AG20443 (cell line): ENCODE measurements at places on chromosomes 2 and 18.
A peak's percentile ranks its signal among the peaks of the same experiment; 100 is the strongest.

GRCh38 chr2:7400628-7401027 is 483.4 kb downstream of the RNF144A start:
- DNase-seq: no peak

- DNase-seq: no peak
These were observed 3.5 kb downstream of the PELI1 start for GRCh38 chr2:64140665-64141200.

GRCh38 chr2:24121066-24121465 is 2.1 kb downstream of the PFN4 start:
- DNase-seq: no peak

DNA sequence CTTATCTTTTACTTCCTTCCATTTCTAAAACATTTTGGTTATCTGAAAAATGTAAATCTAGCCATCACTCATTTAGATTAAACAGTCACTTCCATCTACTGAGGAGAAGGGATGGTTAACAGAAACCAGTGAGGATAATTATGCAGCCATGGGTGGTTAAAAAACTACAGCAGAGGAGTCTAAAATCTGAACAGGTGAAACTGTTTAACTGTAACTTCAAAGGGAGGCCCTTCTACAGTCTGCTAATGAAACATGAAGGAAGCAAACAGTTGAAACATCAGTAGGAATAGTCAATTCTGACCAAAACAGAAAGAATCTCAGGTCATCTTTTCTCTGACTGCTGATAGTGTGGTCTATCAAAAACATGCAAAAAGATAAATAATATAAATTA is 71.0 kb downstream of the DTNB start:
- DNase-seq: no peak

DNA sequence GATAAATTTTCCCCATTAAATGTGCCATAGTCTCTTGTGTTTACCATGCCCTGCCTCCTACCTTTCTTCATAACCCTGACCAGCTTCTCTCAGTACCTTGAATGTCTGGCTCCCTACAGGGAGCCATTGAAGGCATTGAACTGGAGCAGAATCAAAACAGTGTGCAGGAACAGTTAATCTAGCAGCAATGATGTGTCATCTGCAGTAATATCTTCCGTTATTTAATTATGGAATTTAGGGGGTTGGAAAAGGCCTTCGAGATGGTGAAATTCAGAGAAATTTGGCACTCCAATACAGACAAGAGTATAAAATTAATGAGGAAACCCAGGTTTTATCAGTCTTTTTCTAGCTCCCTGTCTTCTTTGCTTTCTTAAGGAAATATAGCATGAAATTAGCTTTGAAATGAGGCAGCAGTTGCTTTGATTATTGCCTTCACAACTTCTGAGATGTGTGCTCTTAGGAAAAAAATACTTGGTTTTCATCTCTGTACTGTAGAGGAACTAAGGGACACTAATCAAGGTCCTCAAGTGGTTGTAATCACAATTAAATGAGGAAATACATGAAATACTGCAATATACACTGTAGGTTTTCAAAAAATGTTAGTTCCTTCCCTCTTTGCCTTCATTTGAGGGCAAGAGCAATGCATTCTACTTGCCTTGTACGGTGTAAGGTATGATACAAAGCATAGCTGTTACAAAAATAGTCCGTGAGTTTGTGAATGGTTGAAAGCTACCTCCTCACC is 369.1 kb downstream of the SETBP1 start:
- no peak for DNase-seq

GRCh38 chr2:215985257-215985656 is 28.1 kb downstream of the MREG start:
- DNase-seq: no peak

GRCh38 chr2:32825291-32825712 is 121.5 kb upstream of the LTBP1 start:
- no peak for DNase-seq

- no peak for DNase-seq
These were observed 60.7 kb upstream of the ITGA6 start for GRCh38 chr2:172366596-172367150.

- no peak for DNase-seq
These were observed 91.0 kb upstream of the RAB6C start for GRCh38 chr2:129888461-129888860.

- DNase-seq: no peak
These were observed 66.3 kb downstream of the POLR1A start for GRCh38 chr2:86039178-86039962.

DNA sequence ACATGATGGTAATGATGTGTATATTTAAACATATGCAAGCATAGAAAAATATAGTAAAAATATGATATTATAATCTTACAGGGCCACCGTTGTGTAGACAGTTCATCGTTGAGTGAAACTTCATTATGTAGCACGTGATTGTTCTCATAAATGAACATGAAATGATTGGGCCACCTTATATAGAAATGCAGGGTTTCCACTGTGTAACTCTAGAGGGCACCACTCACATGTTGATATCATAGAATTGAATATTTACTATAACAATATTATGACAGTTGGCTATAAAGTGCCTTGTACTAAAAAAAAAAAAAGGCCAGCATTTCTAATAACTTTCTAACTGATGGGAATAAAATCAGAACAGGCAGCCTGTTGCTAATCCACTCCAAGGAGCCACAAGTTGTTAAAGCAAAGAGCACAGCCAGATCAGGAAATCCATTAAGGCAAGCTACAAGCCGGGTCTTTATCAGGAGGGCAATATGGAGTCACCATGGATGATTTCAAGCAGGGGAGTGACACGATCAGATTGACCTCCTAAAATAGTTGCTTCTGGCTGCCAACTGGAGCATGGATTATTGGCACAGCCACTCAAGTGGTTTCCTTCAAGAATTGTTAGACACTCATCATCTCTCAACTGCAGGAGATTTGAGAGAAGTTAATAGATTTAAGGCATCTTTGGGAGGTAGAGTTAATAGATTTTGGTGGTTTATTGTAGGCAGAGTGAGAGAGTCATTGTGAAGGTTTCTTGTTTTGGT is 16.7 kb downstream of the IL1F10 start:
- DNase-seq: no peak

DNA sequence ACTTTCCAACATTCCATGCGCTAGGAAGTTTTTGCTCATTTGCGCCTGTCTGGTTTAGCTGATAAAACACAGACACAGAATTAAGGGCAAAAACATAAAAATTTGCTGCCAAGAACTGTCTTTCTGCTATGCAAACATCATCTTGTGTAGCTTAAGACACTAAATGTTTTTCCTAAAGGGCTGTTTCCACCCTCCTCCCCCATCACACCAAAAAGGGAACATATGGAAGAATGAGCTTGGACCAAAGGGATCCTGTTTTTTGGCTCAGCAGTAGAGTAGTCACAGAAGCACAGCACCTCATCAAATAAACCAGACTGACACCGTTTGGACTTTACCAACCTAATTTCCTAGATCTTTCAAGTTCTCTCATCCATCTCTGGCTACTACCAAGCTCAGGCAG is 210.1 kb downstream of the ZNF521 start:
- no peak for DNase-seq

- no peak for DNase-seq
These were observed 197.3 kb downstream of the DNAH7 start for GRCh38 chr2:195871326-195871725.

DNA sequence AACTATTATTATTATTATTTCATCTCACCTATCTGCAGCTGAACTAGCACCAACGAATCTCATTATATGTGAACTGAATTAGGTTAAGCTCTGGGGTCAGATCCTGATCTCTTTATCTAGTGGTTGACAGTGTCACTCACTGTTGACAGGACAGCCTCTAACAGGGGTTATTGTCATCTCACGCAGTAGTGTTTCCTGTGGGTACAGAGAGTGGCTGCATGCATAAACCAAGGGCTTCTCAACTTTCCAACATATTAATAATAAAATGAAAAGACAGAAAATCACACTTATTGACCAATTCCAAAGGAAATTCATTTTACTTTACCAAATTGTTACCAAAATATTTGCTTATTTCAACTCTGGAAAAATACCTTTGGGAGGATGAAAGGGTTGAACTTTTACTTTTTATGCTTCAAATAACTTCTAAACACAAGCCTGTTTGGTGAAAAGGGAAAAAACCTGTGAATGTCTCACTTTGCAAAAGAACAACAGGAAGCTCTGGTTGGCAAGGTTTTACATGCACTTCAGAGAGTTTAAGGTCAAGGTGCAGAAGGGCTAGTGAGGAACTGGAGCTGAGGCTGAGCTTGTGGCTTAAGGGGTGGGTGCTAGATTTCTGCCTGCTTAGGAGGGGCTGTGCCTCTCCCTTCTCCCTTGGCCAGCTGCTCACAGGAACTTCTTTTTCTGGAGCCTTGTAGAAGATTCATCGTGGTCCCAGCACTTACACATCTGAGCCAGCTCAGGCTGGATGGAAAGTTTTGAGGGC is 72.6 kb downstream of the CTAGE1 start:
- DNase-seq: no peak

- no peak for DNase-seq
These were observed 129.3 kb downstream of the METTL4 start for GRCh38 chr18:2442006-2442405.

DNA sequence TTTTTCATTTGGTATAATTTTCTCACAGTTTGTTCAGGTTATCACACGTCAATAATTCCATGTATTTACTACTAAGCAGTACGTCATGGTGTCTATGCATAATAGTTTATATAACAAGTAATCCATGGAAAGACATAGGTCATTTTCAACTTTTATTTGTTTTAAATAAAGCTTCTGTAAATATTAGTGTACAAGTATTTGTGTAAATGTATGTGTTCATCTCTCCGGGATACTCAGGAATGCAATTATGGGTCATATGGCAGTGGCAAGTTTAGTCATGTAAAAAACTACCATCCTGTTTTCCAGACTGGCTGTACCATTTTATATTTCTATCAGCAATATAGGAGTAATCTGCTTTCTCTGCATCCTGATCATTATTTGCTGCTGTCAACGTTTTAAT is 231.1 kb upstream of the ZNF804A start:
- DNase-seq: no peak

GRCh38 chr2:69453475-69454129 is 16.4 kb upstream of the NFU1 start:
- no peak for DNase-seq

GRCh38 chr2:174608866-174609214 is 11.2 kb upstream of the WIPF1 start:
- DNase-seq: no peak

DNA sequence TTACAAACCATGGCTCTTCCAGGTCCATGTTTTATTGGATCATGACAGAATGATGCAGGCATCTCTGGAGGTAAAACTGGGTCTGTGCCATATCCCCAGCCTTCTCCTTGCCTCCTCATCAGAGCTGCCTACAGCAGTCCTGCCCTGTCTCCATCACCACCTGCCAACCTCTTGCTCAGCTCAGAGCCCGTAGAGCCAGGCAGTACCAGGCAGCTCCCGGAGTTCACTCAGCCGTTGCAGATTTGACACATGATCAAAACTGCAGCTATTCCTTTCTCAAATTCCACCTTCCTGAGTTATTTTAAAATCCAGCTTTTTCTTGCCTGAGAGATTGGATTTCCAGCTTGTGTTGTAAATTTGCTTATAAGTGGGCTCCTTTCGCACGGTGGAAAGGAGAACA is 218.2 kb upstream of the CELF4 start:
- no peak for DNase-seq

DNA sequence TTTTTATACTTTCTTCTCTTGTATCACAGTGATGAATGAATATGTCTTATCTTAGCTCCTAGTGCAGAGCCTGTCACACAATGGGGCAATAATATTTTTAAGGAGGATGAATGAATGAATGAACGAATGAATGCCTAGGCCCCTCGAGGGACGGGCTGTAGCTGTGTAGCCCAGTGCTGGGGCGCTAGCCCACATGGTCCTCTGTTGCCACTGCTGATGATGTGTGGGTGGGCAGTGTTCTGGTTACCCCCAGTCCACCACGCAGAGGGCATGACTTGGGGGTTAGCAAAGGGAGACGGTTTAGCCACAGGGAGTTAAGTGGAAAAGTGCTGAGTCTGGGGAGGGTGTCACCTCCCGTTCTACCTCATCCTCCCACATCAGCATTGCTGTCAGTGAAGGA is 134.2 kb downstream of the SMAD7 start:
- DNase-seq: no peak

GRCh38 chr2:200454927-200455801 is 54.7 kb downstream of the KCTD18 start:
- DNase-seq: peak; percentile 74

DNA sequence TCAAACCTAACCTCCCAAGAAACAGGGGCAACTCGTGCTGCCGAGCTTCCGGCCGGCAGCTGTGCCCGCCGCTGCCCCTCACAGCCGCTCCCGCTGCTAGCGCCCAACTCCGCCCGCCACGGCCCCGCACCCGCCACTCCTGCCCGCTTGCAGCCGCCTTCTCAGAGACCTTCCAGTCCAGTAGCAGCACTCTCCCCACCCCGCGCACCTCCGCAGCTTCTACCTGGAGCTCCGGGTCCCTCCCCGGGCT is 722 bp upstream of the C2orf15 start:
- no peak for DNase-seq

GRCh38 chr2:46045888-46046287 is 251.3 kb upstream of the EPAS1 start:
- no peak for DNase-seq

DNA sequence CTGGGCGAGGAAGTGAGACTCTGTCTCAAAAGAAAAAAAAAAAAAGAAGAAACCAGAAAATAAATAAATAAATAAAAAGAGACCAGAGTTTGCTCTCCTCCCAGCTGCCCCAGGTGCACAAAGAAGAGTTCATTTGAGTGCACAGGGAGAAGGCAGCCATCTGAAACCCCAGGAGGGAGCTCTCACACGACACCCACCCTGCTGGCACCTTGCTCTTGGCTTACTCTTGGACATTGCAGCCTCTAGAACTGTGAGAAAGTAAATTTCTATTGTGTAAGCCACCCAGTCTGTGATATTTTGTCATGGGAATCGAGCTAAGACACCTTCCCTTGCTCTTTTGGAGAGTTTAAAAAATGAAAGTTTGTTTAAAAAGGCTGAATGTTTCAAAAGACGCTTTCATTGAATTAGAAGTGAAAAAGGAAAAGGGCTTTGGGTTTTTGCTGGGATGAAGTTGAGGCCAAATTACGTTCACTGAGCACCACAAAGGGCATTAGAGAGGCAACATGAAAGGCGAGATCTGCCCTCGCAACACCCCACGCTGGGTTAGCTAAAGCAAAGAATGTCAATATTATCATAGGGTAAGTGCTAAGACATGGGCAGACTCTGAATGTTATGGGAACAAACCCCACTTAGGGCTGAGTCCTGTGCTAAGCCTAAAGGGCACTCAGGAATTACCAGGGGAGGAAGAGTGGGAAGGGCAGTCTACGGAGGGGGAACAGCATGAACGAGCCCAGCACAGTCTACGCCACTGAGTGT is 128.9 kb upstream of the RIOK3 start:
- DNase-seq: no peak

DNA sequence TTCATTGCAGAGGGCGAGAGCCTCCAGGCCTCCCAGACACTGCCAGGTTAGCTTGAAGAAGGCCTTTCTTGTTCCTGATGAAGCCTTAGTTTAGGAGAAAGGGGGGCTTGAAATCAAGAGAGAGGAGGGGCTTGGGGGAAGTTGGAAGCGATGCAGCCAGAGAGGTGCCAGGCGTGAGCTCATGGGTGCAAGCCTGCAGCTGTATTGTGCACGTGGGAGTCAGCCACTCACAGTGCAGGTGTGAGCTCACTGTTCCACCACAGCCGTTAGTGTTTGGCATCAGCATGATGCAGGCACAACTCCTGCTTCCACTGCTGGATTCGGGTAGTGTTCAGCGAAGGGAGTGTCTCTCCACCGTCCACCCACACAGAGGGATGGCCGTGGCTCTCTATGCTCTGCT is 68.4 kb upstream of the ALPP start:
- no peak for DNase-seq
